ENCODE measurements at places on chromosomes 3 and 15. TPM values are rescaled to one million over a fixed set of nuclear protein-coding genes. Genes with fewer than 3 reads are reported as not detected.

- no peak for DNase-seq
Measured at GRCh38 chr15:77067691-77068367, 3.1 kb downstream of the TSPAN3 start.

- DNase-seq = peak; percentile 99
Measured at GRCh38 chr3:72447059-72447946, 400.9 kb downstream of the SHQ1 start.

- DNase-seq = peak; percentile 62
Measured at GRCh38 chr15:99082798-99083197, 22.1 kb upstream of the SYNM start.

GRCh38 chr3:36244728-36245127, 135.6 kb upstream of the STAC start:
- DNase-seq = no peak

GRCh38 chr3:38376098-38376816, 29.7 kb downstream of the XYLB start:
- DNase-seq = no peak

GRCh38 chr15:101161656-101162055, 90.2 kb downstream of the CHSY1 start:
- peak; percentile 9 for DNase-seq

- no peak for DNase-seq
Measured at GRCh38 chr3:72538070-72538745, 310.0 kb downstream of the SHQ1 start.

Gene SLC25A26
- total RNA-seq = 31.2 TPM

GRCh38 chr3:38978729-38979128, 73.0 kb downstream of the SCN11A start:
- no peak for DNase-seq

Gene STRA6
- 0.36 TPM for total RNA-seq

GRCh38 chr3:183883291-183884096, 1.2 kb downstream of the PARL start:
- no peak for DNase-seq

Gene CPLX3
- not detected for total RNA-seq

- peak; percentile 80 for DNase-seq
Measured at GRCh38 chr15:59191855-59192237, 14.8 kb upstream of the LDHAL6B start.

- DNase-seq = peak; percentile 82
Measured at GRCh38 chr3:126342991-126343648, 14.1 kb downstream of the KLF15 start.

DNA sequence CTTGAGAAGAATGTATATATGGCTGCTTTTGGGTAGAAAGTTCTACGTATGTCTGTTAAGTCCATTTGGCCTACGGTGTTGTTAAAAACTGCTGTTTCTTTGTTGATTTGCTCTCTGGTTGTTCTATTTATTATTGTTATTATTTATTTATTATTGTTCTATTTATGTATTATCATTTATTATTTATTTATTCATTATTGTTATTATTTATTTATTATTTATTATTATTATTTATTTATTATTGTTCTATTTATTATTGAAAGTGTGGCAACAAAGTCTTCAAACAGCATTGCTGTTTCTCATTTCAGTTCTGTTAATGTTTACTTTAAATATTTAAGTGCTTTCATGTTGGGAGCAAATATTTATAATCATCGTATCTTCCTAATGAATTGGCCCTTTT, 66.7 kb downstream of the SI start:
- DNase-seq = no peak

DNA sequence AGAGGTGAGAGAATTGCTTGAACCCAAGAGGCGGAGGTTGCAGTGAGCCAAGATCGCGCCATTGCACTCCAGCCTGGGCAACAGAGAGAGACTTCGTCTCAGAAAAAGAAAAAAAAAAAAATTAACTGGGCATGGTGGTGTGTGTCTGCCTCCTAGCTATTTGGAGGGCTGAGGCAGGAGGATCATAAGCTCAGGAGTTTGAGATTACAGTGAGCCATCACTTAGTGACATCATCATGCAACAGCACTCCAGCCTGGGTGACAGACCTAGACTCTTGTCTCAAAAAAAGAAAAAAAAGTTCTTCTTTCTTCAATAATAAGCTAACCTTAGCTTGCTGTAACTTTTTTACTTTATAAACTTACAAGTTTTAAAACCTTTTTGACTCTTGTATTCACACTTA, 99.8 kb downstream of the SLMAP start:
- no peak for DNase-seq
